Activated naive CD4-positive, alpha-beta T cell treated with anti-CD3 and anti-CD28 coated beads for 36 hours (primary cell): ENCODE measurements at places on chromosomes 1 and 21.

- no peak for DNase-seq
Observed at GRCh38 chr1:200856716-200857357, 15.9 kb upstream of the GPR25 start.

DNA sequence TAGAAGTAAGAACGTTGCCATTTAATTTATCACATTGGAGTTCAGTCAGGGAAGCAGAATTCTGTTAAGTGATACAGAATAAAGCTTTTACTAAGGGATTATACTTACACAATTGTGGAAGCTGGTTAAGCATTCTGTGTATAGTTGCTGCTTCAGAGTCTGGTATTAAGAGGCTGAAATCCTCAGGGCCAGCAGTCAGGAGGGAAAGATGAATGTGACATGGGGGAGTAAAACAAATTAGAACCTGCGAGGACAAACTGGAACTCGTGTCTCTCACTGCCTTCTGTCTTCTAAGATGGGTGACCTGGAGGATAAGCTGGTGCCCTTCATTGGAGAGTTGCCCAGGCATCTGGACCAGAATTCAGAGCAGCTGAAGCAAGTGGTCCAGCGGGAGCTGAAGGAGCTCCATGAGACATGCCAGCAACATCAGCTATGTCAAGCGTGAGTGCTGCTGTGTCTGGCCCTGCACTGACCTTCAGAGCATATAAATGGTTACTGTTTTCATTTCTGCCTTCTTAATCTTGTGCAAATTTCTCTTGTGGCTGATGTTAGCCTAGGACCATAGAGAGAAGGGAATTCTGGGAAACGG is 23.0 kb downstream of the MARK1 start:
- DNase-seq: no peak

- DNase-seq: no peak
Observed at GRCh38 chr1:187680823-187681222, 852.1 kb downstream of the PLA2G4A start.

DNA sequence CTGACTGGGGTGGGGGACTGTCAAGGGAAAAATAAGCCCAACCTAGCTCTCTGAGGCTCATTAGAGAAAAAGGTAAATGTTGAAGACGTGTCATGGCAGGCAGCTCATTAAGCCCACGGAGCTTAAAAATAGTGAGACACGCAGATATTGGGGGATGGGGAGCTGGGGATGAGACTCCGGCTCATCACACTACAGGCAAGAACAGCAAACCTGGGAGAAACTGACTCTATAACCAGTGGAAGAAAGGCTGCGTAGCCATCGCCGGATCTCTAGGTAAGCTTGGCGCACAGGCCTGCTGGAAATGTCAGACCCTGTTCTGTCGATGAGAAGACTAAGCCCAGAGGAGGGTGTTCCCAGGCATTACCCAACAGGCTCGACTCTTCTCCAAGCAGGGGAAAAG is 78.0 kb downstream of the SYT2 start:
- no peak for DNase-seq

DNA sequence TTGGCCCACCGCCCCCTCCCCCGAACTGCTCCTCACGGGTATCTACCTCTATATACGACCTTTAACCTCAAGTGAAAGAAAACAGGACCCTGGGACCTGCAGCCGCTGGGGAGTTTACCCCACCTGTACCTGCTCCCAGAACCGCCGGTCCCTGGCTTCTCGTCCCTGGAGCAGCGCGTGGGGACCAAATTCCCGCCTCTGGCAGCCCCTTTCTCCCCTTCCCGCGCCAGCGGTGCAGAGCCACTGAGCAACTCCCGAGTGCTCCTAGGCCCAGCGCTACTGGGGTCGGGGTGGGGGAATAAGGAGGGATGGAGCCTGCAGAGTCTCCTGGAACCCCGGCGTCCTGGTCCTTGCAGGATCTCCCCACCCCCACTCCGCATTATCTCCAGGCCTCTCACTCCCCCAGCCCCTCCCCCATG is 1.6 kb downstream of the SYT6 start:
- DNase-seq: no peak

GRCh38 chr1:101520302-101520701 is 283.5 kb downstream of the S1PR1 start:
- peak; percentile 28 for DNase-seq
